ENCODE measurements at places on chromosomes 11 and 22.

GRCh38 chr11:117071344-117071787 lies 26.9 kb downstream of the SIK3 start:
- no peak for DNase-seq

GRCh38 chr22:25488244-25489020 lies 76.0 kb upstream of the GRK3 start:
- peak; percentile 80 for DNase-seq

GRCh38 chr22:42280140-42280539 lies 9.7 kb upstream of the TCF20 start:
- no peak for DNase-seq

DNA sequence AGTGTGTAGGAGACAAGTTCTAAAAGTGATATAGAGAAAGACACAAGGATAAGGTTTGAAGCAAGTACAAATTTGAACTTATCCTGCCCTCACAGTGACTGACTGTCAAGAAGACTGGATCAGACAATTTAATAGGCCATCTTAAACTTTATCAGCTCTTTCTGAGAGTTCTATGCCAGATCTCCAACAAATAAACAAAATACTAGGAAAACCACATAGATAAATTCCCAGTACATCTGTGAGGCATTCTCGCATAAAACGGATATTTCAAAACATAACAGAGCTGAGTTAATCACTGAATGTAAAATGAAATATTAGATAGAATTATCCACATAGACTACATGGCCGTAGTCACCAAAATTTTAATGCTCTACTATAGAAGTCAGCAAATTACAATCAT lies 120.9 kb upstream of the LUZP2 start:
- DNase-seq = no peak

All from fibroblast of the aortic adventitia (primary cell).